ENCODE measurements at places on chromosomes 1 and 21.

DNA sequence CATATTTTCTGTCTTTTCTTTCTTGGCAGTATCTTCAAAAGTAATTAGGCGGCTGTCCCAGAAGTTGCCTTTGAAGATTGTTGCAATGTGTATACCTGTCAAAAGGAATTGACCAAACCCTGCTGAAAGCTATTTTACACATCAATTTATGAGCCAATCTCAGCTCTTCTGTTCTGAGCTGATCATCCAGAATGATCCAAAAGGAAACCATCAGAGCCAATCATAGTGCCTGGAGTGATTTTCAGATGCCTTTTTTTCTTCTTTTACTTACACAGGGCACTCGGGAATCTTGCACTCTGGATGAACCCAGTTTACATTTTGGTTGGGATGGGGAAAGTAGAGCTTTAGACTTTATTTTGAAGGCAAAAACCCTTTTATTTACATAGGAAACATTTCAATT is 21.8 kb upstream of the APOBEC4 start:
- no peak for DNase-seq

GRCh38 chr1:232127190-232127589 is 500.6 kb downstream of the DISC1 start:
- DNase-seq = peak; percentile 40

DNA sequence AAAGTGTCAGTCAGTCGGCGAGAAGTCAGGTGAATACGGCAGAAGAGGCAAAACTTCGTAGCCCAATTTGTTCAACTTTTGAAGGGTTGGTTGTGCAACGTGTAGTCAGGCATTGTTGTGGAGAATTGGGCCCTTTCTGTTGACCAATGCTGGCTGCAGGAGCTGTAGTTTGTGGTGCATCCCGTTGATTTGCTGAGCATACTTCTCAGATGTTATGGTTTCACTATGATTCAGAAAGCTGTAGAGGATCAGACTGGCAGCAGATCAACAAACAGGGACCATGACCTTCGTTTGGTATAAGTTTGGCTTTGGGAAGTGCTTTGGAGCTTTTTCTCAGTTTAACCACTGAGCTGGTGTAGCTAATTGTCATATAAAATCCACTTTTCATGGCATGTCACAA is 190.2 kb upstream of the ADAMTS5 start:
- DNase-seq = no peak

DNA sequence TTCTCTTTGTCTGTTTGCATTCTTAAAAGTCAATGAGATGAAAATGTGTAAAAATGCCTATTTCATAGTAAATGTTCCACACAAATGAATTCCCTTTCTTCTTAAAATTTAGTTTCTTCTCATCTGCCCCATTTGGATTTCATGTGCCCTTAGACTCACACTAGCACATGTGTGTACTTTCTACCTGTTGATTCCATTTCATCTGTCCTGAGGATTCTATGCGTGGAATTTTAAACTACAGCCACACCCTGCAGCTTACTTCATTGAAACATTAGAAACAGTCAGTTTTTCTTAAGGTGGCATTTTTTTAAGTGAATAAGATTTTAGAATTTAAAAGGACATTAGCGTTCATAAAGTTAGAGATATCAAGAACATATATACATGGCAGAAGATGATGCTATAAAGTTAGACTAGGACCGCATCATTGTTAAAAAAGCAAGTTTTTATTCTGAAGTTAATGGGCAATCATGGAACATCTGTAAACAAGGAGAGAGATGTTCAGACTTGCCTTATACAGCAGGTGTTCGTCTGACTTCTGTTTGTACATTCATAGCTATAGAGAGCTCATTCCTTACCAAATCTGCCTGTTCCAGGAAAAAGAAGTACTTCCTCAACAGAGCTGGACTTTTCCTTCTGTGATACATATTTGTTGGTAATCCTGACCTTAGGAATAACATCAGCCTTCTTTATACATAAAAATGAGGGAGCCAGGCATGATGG is 3.9 kb upstream of the TUT4 start:
- no peak for DNase-seq

- DNase-seq = no peak
Measured at GRCh38 chr1:168452329-168452728, 91.5 kb downstream of the XCL2 start.

- DNase-seq = no peak
Measured at GRCh38 chr21:19853709-19854575, 1144.3 kb upstream of the NCAM2 start.

DNA sequence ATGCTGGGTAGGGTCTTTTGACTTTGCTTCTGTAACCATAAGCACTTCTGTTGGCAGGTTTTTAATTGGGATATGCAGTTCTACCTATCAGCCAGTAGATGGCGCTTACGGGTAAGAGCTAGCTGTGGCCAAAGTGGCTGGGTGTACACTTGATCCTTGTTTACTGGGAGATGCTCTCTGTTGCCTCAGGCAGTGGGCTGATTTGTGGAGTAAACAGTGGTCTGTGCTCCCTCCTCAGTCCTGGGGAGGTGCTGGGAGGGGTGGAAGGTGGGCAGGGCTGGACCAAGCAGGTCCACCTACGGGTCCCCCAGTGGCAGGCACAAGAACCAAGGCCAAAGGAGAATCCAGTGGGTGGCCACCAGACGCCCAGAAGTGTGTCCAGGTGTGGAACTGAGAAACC is 43.4 kb downstream of the RALGPS2 start:
- DNase-seq = no peak

DNA sequence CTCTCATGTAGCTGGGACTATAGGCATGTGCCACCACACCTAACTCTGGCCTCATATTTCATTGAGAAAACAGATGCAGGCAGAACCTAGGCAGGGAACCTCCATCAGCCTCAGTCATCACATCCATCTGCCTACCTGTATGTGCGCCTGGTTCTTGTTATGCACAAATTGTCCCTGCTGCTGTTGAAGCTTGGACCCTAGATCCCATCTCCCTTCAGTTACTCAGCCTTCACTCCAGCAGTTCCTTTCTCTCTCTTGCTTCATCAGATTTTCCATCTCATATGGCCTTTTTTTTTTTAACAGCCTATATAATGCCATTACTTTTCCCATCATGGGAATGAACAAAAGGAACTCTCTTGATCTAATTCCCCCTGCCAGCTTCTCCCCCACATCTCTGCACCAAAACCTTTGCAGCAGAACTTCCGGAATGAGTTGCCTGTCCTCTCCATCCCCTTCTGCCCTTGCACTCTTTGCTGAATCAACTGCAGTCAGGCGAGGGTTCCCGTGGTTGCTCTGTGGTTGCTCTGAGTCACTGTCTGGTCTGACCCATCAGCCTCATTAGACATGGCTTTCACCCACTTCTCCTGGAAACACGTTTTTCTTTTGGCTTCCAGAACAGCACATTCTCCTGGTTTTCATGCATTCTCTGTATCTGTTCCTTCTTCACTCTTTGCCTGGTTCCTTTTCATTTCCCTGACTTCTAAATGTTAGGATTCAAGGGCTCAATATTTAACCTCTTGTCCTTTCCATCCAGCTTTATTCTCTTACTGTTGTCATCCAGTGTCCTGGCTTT is 41.5 kb downstream of the UBE4B start:
- DNase-seq = peak; percentile 91

DNA sequence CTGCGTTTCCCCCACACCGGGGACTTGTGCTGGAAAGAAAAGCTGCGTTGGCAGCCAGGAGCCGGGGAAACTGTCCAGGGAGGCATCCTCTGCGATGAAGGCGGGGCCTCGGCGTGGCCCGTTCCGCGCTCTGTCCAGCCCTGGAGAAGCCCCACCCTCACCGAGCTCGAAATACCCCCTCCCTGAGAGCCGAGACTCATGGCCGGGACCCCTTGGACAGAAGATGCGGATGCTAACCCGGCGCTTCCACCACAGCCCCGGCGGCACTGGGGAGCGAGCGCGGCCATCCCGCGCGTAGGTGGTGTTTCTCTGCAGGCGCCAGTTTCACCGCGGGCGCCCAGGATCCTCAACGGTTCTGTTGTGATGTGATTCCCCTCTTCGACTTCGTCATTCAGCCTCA is 31.6 kb downstream of the PDE9A start:
- DNase-seq = no peak

DNA sequence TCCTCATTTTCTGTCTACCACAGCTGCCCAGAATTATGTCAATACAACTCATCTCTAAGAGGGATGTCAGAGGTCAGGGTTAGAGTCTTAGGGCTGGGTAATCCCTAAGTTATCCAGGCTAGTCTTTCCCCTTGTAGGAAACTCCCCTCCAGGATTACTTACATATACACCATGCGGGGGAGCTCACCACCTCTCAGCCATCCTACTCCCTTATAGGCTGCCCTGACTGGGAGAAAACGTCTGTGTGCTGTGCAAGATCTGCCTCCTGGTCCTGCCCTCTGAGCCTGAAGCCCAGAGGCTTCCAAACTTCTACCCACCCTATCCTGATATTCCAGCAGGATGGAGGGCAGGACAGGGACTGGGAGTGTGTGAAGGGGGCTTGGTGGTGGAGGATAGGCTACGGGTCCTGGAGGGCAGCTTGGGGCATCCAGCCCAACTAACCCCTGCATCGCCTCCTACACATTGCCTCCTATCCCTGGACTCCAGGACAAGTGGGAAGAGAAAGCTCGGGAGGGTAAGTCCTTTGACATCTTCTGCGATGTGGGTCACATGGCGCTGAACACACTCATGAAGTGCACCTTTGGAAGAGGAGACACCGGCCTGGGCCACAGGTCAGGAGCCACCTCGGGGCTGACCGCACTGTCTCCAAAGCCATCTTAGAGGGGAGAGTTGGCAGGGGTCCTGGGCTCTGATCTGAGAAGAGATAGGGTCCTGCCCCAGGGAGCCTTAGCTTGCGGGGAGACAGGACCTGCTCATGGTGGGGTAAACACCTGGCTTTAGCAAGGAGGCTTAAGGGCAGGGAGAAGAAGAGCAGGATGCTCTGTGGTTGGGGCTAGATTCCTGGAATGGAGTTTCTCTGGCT is 14.4 kb downstream of the CYP4B1 start:
- DNase-seq = no peak

DNA sequence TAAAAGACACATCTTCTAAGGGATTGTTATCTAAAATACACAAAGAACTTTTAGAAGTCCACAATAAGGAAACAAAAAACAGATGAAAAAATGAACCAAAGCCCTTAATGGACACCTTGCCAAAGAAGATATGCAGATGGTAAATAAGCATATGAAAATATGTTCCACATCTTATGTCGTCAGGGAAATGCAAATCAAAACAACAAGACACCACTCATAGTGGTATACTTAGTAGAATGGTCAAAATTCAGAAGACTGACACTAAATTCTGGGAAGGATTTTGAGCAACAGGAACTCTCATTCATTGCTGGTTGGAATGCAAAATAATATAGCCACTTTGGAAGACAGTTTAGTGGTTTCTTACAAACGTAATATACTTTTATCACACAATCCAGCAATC is 205.7 kb upstream of the ST6GALNAC5 start:
- DNase-seq = no peak

- no peak for DNase-seq
Measured at GRCh38 chr21:16842696-16843035, 670.2 kb upstream of the CXADR start.

DNA sequence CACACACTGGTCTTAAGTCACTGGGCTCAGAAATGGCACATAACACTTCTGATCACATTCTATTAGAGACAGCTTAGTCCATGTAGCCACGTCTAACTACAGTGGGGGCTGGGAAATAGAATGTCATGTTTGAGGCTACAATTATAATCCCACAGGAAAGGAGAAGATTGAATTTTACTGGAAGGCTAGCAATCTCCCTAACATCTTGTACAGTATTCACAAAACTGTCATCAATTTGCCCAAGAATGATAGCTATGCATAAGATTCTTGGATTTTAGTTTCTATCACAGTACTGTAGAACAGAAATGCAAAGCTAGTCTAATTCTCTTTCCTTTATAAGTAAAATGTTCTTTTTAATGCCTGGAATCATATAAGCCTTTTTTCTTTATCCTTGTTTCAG is 12.7 kb upstream of the ZMYM6 start:
- no peak for DNase-seq

GRCh38 chr1:181187337-181188126 is 99.0 kb downstream of the IER5 start:
- DNase-seq = no peak

GRCh38 chr1:58784758-58785441 is 1.1 kb upstream of the JUN start:
- peak; percentile 85 for DNase-seq

GRCh38 chr1:109712321-109712864 is 342 bp downstream of the GSTM5 start:
- no peak for DNase-seq

- peak; percentile 71 for DNase-seq
Measured at GRCh38 chr1:59730759-59731478, 83.8 kb upstream of the HOOK1 start.

GRCh38 chr1:167529829-167530474 is 11.6 kb upstream of the CD247 start:
- no peak for DNase-seq

DNA sequence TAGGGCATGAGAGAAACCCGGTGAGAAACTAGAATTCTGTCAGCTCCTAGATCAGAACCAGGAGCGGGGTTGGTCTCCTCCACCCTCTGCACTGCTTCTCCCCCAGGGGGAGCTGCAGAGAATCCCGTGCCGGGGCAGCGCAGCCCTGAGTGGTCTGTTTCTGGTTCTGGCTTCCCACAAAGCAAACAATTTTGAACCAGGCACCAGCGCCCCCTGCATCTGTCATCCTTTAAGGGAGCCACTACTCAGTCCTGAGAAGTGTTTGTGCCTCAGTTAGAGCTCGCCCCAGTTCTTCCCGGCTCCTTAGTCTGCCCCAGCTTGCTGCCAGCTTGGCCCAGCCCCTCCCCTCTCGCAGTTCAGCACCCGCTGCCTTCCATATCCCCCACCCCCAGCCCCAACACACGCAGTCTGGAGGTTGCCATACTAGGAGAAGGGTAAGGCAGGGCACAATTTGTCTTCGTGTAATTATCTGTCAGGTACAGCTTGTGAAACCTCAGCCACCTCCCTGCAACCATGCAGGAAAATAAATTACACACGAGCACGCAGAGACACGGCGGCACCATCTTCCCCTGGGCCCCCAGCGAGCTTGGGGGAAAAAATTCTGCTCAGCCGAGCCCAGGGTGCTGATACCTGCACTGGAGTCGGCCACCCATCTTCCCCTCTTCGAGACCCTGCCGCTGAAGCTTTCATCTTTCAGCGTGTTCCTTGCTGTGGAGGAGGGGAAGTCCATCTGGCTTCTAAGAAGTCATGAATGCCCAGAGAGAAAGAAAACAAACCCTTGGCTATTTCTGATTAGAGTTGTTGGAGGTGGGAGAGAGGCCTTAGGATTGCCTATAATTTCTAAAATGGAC is 62.6 kb upstream of the CD1D start:
- DNase-seq = no peak

DNA sequence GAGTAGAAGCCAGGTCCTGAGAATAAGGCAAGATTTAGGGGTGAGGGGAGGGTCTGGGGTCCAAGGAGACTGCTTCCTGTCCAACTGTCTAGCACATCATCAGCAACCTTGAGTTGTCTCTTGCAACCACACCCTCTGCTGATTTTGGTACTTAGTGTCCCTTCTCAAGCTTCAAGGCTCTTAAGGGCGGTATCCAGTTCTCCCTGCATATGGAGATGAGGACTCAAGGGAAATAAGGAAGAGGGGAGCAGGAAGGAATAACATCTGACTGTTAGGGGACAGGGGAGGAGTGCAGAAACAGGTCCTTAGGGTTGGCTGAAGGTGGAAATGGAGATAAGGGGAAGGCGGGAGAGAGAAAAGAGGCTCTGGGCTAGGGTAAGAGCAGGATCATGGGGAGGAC is 12.3 kb downstream of the MYOG start:
- no peak for DNase-seq
